CD4-positive, alpha-beta T cell (primary cell): ENCODE measurements at places on chromosomes 5 and 9. TPM values are rescaled to one million over a fixed set of nuclear protein-coding genes. Genes with fewer than 3 reads are reported as not detected.

DNA sequence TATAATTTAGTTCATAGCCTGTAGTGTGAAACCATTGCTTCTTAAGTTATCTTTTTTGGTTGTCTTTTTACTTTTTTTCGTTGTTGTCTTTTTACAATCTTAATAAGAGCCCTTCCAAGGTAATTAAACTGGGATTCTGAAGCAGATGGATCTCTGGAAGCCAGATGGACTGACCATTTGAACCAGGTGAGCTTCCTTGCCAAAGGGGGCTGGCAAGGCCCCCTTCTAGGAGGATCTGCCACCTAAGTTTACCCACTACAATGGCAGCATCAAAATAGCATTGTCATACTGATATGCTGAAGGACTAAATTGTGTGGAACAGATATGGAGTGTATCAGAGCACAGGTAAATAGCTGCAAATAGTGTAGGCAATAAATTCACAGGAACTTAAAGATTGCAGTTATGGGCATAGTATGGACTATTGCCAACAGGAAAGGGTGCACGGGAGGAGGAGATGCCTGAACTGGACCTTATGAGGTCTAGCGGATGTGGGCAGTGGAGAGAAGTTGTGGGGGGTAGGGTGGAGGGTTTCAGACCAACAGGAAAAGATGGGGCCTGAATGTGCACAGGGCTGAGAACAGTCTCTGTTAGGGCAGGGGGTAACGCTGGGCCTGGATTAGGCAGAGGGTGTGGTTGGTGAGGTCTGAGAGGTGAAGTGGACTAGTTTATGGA lies 61.5 kb upstream of the CTXN3 start:
- H3K27ac ChIP-seq, result no peak overlapping the region
- no peak for DNase-seq
- no peak overlapping the region for H3K4me3 ChIP-seq
- no peaks in the 10 kb centered on the region for H3K27me3 ChIP-seq
- no peaks in the 10 kb centered on the region for H3K4me1 ChIP-seq

DNA sequence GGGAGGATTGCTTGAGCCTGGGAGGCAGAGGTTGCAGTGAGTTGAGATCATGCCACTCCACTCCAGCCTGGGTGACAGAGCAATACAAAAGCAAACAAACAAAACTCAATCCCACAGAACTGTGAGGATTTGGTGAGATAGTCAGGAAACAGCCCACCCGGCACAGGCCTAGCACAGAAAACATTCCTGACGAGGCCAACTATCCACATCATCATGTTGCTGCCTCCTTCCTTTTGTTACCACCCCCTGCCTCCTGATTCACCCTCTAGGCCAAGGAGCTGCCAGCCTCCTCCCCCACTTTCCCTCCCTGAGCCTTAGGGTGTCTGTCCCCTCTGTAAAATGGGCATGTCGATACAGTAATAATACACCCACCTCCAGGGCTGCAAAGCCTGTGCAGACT lies 39.0 kb downstream of the STK10 start:
- peaks cover 97% of the 10 kb centered on the region for H3K4me1 ChIP-seq
- no peaks in the 10 kb centered on the region for H3K27me3 ChIP-seq
- H3K27ac ChIP-seq, result peak overlapping the region; percentile 1
- no peak for DNase-seq

GRCh38 chr9:23153058-23153457 lies 673.0 kb downstream of the ELAVL2 start:
- no peaks in the 10 kb centered on the region for H3K36me3 ChIP-seq
- no peak for DNase-seq

DNA sequence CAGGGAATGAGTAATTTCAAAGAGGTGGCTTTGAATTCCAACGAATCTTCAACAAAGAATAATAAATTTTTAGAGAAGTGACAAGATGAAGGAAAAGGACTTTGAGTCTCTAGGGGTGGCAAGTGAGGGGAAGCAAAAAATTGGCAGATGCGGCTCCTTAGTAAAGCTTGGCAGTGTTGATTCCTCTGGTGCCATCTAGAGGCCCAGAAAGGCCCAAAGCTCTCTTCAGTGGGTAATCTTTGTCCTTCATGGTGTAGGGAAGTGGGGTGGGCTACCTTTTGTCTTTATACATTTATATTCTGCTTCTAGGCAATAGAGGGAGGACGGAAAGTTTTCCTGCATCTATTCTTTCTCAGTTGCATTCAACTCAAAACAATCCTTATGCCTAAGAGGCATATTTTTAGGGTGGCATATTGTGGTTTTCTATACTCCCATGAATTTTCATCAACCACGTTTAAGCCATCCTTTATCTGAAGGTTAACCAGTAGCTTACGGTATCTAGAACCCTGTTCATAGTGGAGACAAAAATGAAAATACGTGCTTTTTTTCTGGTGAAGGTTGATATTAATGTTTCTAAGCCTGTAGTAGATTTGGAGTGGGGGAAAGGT lies 17.5 kb upstream of the ROPN1L start:
- no peak for DNase-seq
- peaks cover 68% of the 10 kb centered on the region for H3K36me3 ChIP-seq
- no peaks in the 10 kb centered on the region for H3K27me3 ChIP-seq
- no peak overlapping the region for H3K4me3 ChIP-seq
- H3K4me1 ChIP-seq, result peaks cover 9% of the 10 kb centered on the region
- H3K27ac ChIP-seq, result no peak overlapping the region

- H3K4me1 ChIP-seq, result no peaks in the 10 kb centered on the region
- no peak for DNase-seq
- no peaks in the 10 kb centered on the region for H3K36me3 ChIP-seq
Observed at GRCh38 chr9:114524247-114524681, 19.0 kb upstream of the WHRN start.

- DNase-seq, result no peak
- H3K27ac ChIP-seq, result no peak overlapping the region
- peaks cover 74% of the 10 kb centered on the region for H3K27me3 ChIP-seq
- no peaks in the 10 kb centered on the region for H3K36me3 ChIP-seq
- peaks cover 44% of the 10 kb centered on the region for H3K4me1 ChIP-seq
Observed at GRCh38 chr5:139651043-139651834, 3.1 kb downstream of the CXXC5 start.

DNA sequence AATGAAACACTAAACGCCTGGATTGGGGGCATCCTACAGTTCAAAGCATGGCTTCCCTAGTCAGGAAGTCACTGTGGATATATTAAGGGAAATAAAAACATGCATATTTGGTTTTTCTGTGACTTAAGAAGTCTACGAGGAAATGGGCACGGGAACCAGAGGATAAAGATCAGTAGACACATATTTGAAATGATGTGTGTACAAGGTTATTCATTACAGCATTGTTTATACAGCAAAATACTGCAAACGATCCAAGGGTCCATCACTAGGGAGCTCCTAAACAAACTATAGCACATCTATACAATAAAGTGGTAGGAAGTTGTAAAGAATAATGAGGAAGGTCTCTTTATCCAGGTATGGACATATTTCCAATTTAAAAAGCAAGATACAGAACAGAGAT lies 71.8 kb downstream of the EFNA5 start:
- no peaks in the 10 kb centered on the region for H3K27me3 ChIP-seq
- no peaks in the 10 kb centered on the region for H3K36me3 ChIP-seq
- no peak overlapping the region for H3K4me3 ChIP-seq
- H3K4me1 ChIP-seq, result no peaks in the 10 kb centered on the region
- DNase-seq, result no peak

GRCh38 chr9:3916411-3916810 lies 383.5 kb downstream of the GLIS3 start:
- no peak for DNase-seq
- no peak overlapping the region for H3K4me3 ChIP-seq
- no peaks in the 10 kb centered on the region for H3K27me3 ChIP-seq
- no peaks in the 10 kb centered on the region for H3K4me1 ChIP-seq

DNA sequence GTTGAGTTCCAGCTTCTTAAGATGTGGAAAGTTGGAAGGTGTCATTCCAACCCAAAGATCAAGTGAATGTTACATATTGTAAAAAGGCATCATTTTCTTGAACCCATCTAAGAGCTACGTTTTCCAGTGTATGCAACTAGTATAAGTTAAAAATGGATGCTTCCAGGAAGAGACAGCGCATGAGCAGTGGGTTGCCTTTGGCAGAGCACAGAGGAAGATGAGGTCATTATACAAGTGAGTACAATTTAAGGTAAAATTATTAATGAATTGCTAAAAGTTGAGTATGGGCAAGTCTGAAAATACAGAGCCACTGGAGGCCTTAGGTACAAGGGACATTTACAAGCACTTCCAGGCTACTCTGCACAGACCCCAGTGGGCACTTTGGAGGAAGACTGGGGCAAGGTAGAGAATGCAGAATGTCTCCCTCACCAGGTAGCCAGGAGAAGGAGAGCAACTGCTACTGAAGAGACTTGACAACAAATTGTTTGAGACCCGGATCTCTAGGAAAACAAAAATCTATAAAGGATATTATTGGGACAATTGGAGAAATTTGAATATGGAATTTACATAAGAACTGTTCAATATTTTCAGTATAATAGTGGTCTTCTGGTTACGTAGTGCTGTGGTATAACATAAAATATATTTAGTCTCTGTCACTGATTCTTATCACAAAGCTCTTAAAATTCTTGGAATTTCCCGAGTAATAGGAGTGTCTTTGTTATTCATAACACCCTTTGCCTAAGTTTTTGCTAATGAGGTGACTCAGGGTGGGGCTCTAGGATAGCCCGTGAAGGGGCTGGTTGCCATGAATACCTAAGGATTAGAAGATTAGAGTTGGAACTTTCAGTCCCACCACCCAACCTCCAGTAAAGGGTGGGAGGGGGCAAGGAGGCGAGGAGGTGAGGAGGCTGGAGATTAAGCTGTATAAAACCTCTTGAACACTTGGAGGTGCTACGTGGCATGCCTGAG lies 129.9 kb upstream of the FER start:
- no peak overlapping the region for H3K27ac ChIP-seq
- no peaks in the 10 kb centered on the region for H3K36me3 ChIP-seq
- no peak overlapping the region for H3K4me3 ChIP-seq
- H3K4me1 ChIP-seq, result no peaks in the 10 kb centered on the region

DNA sequence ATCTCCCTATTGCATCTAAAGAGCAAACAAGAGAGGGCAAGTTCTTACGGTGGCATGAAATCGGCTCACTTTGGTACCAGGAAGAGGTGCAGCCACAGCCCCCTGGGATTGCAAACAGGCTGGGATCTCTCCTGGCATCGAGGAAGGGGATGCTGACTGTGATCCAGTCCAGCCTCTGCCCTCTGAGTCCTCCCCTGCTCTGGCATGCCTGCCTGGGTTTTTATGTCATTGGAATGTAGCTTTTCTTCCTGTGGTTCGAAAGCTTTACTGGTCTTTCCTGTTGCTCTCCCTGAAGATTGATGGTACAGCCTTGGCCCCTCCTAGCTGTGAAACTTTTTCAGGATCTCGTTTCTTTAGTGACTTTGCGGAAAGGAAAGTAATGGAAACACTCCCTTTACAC lies 6.6 kb downstream of the SLC46A2 start:
- no peak overlapping the region for H3K27ac ChIP-seq
- H3K36me3 ChIP-seq, result no peaks in the 10 kb centered on the region
- H3K27me3 ChIP-seq, result no peaks in the 10 kb centered on the region
- DNase-seq, result no peak
- no peaks in the 10 kb centered on the region for H3K4me1 ChIP-seq

GRCh38 chr5:68661237-68661636 lies 432.6 kb upstream of the SLC30A5 start:
- DNase-seq, result no peak
- no peaks in the 10 kb centered on the region for H3K4me1 ChIP-seq
- no peak overlapping the region for H3K27ac ChIP-seq
- no peaks in the 10 kb centered on the region for H3K27me3 ChIP-seq
- H3K36me3 ChIP-seq, result no peaks in the 10 kb centered on the region

DNA sequence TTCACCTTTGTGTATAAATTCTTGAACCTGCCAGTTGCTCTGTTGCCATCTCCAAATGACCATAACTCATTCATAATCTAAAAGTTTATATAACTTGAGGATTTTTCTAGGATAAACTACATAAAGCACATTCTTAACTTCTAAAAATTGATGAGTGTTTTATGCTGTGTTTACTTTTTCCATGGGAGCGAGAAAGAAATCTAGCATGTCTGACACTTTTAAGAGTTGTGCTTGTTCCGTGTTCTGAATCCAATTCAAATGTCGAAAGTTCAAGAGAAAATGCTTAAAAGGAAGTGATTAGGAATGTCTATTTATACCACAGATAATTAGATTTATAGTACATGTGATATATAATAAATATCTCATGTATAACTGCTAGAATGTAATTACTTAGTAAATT lies 154.4 kb downstream of the DEPDC1B start:
- H3K4me1 ChIP-seq, result no peaks in the 10 kb centered on the region
- no peaks in the 10 kb centered on the region for H3K27me3 ChIP-seq
- no peaks in the 10 kb centered on the region for H3K36me3 ChIP-seq
- H3K27ac ChIP-seq, result no peak overlapping the region
- H3K4me3 ChIP-seq, result no peak overlapping the region

GRCh38 chr5:126341906-126342630 lies 81.1 kb upstream of the GRAMD2B start:
- no peak overlapping the region for H3K4me3 ChIP-seq
- H3K27me3 ChIP-seq, result peaks cover 4% of the 10 kb centered on the region
- no peak overlapping the region for H3K27ac ChIP-seq
- no peak for DNase-seq
- no peaks in the 10 kb centered on the region for H3K36me3 ChIP-seq

GRCh38 chr5:159725475-159725874 lies 190.8 kb upstream of the ADRA1B start:
- H3K27me3 ChIP-seq, result no peaks in the 10 kb centered on the region
- no peaks in the 10 kb centered on the region for H3K36me3 ChIP-seq
- H3K4me3 ChIP-seq, result no peak overlapping the region
- no peak overlapping the region for H3K27ac ChIP-seq

DNA sequence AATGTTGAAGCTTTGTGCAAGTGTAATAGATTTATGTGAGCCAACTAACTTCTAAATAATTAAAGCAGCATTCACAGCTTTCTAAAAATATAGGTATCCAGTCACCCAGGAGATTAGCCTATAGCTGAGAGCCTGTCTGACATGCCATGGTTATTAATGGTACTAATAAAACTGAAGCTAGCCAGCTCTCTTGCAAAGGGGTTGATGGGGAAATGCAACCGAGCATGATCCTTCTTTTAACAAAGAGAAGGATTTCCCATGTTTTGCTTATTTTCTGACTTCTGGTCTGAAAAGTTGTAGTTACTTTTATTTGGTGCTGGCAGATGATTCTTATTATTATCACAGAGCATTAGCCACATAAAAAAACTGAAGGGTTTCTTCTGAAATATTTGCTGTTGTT lies 488.7 kb upstream of the CYLC2 start:
- H3K4me1 ChIP-seq, result no peaks in the 10 kb centered on the region
- DNase-seq, result no peak
- H3K27ac ChIP-seq, result no peak overlapping the region
- H3K4me3 ChIP-seq, result no peak overlapping the region
- H3K36me3 ChIP-seq, result no peaks in the 10 kb centered on the region

KIAA0825 gene
- total RNA-seq, result 1.5 TPM

EGFLAM gene
- not detected for total RNA-seq

FGF10 gene
- total RNA-seq, result not detected

CDH12 gene
- total RNA-seq, result not detected

NSA2 gene
- 200 TPM for total RNA-seq

LCN9 gene
- total RNA-seq, result not detected

BRINP1 gene
- total RNA-seq, result not detected

GLDC gene
- not detected for total RNA-seq
